Activated naive CD8-positive, alpha-beta T cell treated with anti-CD3 and anti-CD28 coated beads, Interleukin-2, amount 50 U/mL, for 24 hours (primary cell): ENCODE measurements at places on chromosomes 1 and 21.
A peak's percentile ranks its signal among the peaks of the same experiment; 100 is the strongest.

- no peak for DNase-seq
Observed at GRCh38 chr1:239225396-239225795, 161.0 kb upstream of the CHRM3 start.

GRCh38 chr1:203250911-203251310 lies 21.4 kb upstream of the CHIT1 start:
- DNase-seq: no peak

DNA sequence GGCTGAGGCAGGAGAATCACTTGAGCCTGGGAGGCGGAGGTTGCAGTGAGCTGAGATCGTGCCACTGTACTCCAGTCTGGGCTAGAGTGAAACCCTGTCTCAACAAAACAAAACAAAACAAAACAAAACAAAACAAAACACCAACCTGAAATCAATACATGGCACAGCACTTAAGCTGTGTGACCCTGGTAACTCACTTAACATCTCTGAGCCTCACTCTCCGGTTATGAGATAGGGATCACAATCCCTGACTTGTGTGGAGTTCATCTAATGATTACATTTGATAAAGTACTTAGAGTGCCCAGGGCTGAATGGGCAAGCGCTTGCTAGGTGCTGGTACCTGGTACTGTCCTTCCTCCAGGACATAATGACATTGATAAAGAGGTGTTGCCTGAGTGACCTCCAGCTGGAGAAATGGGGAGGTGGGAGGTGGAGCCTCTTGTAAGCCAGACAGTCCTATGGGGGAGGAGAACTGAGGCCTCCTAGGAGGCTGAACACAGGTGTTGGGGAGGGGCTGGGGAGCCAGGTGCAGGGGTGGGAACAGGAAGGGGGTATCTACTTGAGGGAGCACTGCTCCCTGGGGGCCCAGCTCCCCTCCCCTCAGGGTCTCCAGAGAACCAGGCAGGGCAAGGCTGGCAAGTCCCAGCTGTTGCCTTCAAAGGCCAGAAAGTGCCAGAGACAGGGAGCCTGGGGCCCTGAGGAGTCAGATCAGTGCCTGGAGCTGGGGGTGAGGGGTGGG lies 17.9 kb downstream of the FOXO6 start:
- no peak for DNase-seq

- DNase-seq: no peak
Observed at GRCh38 chr1:178629252-178630154, 95.5 kb upstream of the RALGPS2 start.

GRCh38 chr1:54716299-54717047 lies 812 bp downstream of the TTC4 start:
- DNase-seq: no peak

GRCh38 chr1:32031578-32032274 lies 18.1 kb downstream of the KHDRBS1 start:
- no peak for DNase-seq

GRCh38 chr1:117712621-117713020 lies 106.8 kb downstream of the TENT5C start:
- no peak for DNase-seq

GRCh38 chr1:43021547-43022474 lies 63.1 kb upstream of the SLC2A1 start:
- no peak for DNase-seq

DNA sequence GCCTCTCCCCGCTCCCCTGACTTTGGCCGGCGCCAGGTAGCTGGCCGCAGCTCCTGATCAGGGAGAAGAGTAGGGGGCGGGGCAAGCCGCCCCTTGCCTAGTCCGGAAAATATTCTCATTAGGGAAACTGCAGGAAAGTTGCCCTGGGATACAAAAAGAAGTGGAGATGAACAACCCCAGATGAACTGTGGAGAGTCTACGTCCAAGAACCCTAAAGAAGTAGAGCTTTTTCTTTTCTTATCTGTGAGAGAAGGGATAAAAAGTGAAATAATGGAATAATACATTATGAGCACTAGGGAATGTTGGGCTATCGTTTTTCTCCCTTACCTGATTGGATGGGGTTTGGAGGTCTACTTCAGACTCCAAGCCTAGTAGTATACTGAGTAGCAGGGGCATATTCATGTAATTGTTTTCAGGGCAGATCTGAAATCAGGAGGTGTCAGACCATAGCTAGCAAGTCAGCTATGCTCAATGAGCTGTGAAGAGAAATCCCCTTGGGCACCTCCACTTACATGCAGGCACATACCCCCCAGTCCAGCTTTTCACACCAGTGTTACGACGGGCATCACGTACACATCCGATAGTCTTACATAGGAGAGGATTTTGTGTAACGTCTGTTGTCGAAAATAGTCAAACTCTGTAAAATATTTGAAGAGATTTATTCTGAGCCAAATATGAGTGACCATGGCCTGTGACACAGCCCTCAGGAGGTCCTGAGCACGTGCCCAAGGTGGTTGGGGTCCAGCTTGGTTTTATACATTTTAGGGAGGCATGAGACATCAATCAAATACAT lies 1.7 kb upstream of the DUSP10 start:
- DNase-seq: no peak

- no peak for DNase-seq
Observed at GRCh38 chr21:25528515-25528914, 78.8 kb downstream of the MRPL39 start.

DNA sequence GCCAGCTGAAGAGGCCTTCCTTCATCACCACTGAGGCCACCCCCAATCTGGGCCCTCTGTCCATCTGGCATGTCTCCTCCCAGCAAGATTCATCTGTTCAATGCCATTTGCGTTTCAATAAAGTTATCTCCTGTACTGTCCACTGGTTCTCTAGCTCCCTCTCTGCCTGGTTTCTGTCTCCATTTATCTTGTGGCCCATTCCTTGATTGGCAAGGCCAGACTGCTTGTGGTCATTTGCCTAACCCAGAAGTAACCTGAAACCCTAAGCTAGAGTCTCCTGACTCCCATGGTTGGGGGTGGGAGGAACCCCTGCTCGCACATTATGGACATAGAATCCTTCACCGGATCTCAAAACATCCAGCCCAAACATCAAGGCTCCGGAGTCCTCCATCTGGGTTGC lies 2.1 kb upstream of the IPO9 start:
- no peak for DNase-seq

GRCh38 chr1:33516428-33516827 lies 44.0 kb downstream of the ZSCAN20 start:
- no peak for DNase-seq

DNA sequence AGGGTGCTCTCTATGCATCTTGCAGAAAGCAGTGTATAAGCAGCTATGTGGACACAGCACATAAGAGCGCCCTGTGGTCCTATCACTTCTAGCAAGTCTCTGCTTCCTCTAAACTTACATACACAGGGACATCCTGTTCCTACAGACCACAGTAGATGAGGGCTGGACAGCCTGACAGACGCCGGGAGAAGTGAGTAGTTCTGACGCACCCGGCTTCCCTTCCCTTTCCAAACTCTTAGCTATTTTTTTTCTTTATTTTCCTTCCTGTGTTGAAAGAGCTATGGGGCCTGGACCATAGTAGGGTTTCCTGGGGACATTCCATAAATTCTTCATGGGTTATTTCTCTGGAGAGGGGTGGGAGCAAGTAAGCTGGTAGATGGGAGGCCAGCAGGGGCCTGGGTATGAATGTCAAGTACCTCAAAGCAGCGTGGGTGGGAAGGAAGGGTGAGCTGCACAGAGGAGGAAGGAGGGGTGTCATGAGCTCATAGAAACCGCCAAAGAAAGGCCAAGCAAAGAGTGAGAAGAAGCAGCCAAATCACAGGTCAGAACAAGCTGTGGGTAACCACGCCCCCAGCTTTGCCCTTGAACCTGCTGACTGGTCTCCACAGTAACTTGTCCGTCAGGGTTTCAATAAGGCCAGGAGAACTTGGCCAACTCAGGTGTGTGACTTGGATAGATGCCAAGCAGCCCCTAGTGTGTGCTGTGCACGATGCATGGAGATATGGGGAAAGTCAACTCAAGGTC lies 36.6 kb downstream of the PLXNA2 start:
- no peak for DNase-seq

DNA sequence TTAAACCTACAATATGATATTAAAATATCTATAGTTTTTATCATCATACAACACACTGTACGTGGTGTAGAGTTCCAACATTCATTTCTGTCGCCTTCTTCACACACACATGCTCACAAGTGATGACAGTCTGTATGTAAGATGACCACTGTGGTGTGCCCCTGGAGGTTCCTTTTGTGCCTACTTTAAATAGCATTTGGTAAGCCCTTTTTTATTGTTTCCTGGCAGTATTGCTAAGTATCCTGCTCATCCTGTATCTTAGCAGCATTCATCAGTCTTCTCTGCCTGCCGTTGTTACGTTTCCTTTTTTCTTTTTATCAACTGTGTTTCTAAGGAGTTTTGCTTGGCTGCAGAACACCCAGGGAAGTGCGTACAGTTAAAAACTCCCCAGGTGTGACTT lies 231.4 kb downstream of the CHRM3 start:
- DNase-seq: no peak

- DNase-seq: no peak
Observed at GRCh38 chr1:15963968-15964648, 11.8 kb downstream of the ZBTB17 start.

DNA sequence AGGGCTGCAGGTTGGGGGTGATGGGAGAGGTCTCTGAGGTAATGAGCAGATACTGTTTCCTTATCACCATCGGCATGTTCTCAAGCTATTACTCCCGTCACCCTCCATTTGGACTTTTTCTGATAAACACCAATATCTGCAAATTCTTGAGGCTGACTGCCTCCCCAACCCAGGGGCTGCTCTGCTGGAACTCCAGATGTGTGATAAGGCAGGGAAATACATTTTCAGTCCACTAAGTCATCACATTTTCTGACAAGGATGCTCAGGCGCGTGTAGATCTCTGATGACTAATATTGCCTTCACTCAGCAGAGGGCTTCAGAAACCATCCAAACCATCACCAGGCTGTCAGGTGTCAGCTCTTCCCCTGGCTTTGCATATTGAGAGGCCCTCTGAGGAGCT lies 215.0 kb upstream of the POU3F1 start:
- no peak for DNase-seq

DNA sequence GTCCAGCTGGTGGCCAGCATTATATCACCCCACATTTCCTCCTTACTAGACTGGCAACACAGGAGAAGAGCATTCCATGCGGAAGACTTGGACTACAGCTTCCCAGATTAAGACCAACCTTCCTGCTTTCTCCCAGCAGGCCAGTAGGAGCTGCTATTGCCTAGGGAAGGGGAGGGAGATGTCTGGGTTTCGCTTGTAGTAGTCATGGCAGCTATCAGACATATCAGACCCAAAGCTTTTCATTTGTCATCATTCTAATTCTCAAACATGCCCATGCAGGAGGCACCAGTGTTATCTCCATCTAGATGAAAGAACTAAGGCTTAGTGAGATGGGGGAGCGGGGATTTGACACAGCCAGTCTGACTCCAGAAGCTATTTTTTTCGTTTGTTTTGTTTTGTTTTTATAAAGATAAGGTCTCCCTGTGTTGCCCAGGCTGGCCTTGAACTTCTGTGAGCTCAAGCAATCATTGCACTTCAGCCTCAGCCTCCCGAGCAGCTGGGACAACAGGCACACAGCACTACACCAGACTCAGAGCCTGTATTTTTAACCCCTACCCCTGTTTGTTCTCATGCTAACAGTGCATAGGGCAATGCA lies 4.5 kb downstream of the PLA2G2A start:
- peak; percentile 7 for DNase-seq
